SIG-M5 (cell line): ENCODE measurements at places on chromosomes 3 and 15.

- DNase-seq, result no peak
Measured at GRCh38 chr3:47578691-47579632, at the start of gene CSPG5. Gene CSPG5, minus strand, starts transcription at chr3:47578865. Its CDS starts 172 bp downstream, at chr3:47578693.

DNA sequence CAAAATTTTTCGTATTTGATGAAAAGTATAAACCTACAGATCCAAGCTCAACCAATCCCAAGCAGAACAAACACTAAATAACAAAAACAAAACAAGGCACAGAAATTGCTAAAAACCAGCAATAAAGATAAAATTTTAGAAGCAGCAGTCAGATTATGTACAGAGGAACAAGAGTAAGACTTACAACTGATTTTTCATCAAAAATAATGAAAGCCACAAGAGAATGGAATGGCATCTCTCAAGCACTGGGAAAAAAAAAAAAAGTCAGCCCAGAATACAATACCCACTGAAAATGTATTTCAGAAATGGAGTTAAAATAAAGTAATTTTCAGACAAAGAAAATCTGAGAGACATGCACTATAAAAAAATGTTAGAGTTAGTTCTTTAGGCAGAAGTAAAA, 27.0 kb downstream of the GPR156 start:
- no peak for DNase-seq

- DNase-seq, result no peak
Measured at GRCh38 chr3:81839504-81840094, 78.2 kb upstream of the GBE1 start.

DNA sequence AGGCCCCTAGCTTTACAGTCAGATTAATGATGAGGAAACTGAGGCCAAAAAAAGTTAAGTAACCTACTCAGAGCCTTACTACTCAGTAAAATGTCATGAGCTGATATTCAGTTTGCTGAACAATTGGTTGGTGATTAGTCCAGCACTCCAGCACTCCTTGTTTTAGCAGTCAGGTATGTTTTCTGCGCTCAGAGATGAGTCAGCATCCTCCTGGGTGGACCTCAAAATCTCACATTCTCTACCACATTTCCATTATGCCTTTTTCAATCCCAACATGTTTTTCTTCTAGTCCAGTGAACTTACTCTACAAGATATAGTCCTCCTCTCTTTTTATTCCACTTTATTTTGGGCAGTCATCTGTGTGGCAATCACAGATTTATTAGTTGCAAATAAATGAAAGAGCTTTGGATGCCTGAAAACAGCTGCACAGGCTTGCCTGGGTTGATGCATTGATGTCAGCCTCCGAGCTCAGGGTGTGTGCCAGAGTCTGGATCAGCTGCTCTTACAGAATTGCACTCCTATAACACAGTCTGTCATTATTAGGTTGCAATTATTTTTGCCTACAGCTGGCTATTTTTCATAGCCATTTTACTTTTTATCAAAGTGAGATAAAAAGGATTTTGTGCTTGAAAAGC, 133.2 kb downstream of the ARPP21 start:
- DNase-seq, result no peak

DNA sequence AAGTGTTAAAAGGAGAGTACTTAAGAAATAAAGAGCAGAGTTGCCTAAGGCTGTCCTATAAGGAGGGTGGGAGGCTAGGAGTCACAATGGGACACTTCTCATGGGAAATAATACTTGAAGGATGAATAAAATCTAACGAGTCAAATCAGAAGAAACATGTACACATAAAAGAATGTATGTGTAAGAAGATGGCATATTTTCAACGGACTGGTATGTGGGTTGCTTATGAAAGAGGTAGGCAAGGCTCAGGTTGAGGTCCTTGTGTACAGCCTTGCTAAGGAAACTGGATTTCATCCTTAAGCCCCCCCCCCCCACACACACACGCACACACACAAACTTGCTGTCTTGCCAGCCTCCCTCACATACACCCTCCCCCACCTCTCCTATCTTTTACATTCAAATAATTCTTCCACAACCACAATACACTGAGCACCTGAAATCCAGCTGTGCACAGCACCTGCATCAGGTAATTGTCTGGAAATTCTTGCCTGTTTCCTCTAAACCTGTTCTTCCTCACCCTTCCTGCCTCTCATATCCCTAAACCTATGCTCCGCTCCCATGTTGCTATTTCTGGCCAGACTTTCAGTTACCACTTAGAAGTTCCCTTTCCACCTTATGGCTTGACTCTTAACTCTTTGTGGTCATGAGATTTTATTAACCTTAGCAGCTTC, 79.2 kb downstream of the FMN1 start:
- no peak for DNase-seq
